ENCODE measurements at places on chromosomes 7 and 10.

- DNase-seq = no peak
Observed at GRCh38 chr7:29471444-29472138, 92.0 kb upstream of the PRR15 start.

DNA sequence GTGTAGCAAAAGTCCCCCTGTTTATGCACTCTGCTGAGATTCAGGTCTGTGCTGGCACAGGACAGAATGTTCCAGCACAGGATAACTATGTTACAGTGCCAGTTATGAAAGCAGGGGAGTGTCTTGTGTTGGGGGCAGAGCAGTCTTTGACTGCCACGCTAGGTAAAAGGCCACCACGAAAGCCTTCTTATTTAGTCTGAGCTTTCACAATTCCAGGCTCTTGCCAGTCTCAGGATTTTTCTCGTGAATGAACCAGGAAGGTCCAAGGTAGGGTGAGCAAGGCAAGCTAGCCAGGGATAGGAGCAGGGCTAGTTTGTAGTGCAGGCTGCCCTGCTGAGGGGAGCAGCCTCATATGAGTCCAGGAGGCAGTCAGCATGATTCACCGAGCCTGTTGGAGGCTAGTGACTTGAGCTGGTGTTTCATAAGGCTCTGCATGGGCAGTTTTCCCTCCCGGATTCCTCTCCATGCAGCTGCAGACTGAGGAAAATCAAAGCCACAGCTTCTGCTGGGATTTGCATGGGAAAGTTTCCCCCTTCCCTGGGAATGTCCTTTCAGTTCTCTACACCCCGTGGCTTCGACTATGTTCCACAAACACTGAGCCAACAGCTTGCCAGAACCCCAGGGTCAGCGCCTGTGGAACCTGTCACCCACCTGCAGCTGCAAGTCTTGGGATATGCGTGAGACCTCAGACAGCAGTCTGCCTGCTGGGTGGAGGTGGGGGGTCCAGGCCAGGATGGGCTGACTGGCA, 112.3 kb downstream of the JCAD start:
- DNase-seq = no peak

DNA sequence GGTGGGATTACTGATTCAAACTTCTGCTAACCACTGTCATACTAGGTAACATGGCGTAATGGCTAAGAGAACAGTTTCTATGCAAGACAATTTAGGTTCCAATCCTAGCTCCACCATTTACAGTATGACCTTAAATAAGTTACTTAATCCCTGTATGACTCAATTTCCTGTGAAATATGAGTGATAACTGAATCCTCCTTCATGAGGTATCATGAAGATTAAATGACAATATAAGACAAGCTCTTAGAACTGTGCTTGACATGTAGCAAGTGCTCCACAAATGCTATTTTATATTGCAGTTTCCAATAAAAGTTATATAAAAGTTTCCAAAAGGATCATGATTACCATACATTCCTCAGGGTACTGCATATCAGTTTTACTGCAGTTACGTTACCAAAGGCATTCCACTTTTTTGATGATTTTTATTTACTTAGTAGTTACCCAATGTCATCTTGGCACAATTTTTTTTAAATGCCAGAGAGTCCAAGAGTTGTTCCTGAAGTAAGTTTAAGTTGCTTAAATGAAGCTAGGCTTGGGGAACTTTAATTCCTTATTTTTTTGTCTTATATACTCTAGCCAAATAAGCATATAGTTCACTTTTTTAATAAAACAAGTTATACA, 7.1 kb downstream of the DOCK4 start:
- no peak for DNase-seq

GRCh38 chr7:82241356-82241755, 202.2 kb downstream of the CACNA2D1 start:
- no peak for DNase-seq

DNA sequence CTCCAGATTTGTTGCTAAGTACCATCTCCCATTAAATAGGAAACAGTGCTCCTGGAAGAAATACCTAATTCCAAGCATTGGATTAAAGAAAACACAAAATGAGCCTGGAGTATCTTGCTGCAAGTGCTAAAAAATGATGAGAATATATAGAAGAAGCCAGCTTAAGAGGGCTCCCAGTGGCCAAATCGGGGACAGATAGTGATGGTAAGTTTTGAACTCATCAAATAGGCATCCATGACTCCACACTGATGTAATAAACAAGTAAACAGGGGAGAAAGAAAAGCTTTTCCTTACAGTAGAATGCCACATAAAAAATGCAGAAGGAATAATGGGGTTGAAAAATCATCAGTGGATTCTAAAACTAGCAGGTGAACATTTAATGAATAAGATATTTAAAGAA, 72.4 kb downstream of the CTTNBP2 start:
- no peak for DNase-seq

- DNase-seq = no peak
Observed at GRCh38 chr10:79051766-79052165, 17.0 kb upstream of the ZMIZ1 start.

DNA sequence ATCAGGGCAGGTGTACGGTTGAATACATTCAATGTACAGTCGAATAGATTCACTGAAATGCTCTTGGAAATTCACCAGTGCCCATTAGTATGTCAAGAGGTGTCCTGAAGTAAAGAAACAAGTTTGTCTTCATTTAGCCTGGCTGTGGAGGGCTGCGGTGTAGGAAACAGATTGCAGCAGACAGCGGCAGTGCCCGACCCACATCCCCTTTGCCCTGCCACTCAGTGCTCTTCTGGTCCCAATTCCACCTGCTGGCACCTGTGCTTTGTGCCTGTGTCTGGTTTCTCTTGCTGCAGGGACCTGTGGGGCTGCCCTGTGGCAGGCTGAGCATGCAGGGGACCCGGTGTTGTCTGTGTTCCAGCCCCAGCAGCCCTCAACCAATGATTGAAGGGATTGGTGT, 183.7 kb downstream of the RPS24 start:
- no peak for DNase-seq

DNA sequence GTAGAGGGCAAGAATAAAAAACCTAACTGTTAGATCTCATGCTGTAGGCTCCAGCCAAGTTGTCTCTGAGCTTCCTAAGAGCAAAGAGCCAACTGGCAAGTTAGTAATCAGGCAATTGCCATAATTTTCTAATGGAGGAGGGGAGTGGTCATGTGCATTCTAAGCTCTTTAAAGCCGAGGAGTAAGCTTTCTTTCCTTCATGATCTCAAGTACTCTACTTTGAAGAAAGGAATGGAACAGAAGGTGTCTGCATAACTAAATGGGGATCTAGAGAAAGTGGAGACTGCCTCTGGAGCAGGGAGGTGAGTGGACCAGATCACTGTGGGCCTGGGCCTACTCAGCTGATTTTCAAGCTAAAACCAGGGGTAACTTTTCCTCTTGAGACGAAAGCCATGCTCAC, 37.7 kb upstream of the TOMM7 start:
- DNase-seq = no peak

DNA sequence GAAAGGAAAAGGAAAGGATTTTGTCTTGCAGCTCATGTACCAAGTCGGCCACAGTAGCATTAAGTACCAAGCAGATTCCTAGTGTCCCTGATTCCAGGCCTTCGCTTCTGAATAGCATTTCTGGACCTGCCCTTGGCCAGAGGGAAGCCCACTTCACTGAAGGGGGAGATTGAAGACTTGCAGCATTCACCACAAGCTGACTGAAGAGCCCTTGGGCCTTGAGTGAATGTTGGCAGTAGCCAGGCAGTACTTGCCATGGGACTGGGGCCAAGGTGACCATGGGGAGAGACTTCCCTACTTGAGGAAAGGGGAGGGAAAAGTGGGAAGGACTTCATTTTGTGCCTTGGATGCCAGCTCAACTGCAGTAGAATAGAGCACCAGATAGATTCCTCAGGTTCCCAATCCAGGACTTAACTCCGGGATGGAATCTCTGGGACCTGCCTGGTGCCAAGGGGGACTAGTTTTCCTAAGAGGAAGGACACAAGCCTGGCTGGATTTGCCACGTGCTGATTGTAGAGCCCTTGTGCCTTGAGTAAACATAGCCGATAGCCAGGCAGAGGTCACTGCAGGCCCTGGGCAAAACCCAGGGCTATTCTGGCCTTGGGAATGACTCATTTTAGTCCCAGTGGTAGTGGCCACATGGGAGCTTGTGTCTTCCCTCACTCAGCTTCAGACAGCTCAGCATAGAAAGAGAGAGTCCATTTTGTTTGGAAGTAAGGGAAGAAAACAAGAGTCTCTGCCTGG, 141.7 kb upstream of the KCND2 start:
- DNase-seq = no peak

GRCh38 chr10:128440513-128441160, 314.4 kb upstream of the MKI67 start:
- DNase-seq = no peak
